ENCODE measurements at places on chromosomes 16 and 17.

GRCh38 chr17:46795379-46795952 is 23.0 kb downstream of the WNT3 start:
- no peak overlapping the region for H3K4me3 ChIP-seq
- H3K27ac ChIP-seq, result no peak overlapping the region
- H3K27me3 ChIP-seq, result no peaks in the 10 kb centered on the region
- H3K4me1 ChIP-seq, result no peaks in the 10 kb centered on the region
- no peaks in the 10 kb centered on the region for H3K36me3 ChIP-seq

DNA sequence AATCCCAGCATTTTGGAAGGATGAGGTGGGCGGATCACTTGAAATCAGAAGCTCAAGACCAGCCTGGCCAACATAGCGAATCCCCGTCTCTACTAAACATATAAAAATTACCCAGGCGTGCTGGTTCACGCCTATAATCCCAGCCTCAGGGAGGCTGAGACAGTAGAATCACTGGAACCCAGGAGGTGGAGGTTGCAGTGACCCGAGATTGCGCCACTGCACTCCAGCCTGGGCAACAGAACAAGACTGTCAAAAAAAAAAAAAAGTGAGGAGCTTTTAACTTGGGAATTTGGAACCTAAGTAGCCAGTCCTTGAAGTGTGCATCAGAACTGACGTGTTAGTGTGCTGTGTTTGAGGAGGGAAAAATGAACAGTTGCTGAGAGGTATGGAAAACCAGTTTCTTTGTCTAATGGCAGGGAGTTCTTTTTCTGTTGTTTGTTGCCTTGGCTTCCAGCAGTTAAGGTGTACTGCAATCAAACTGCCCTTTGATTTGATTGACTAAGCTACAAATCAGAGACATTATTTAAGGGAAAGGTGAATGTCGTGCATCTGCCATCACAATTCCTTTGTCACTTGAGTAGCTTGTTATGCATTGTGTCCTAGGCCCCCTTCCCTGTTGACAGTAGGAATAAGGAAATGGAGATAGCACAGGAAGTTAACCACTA is 8.6 kb upstream of the DUSP14 start:
- no peak for DNase-seq
- no peaks in the 10 kb centered on the region for H3K27me3 ChIP-seq
- H3K36me3 ChIP-seq, result no peaks in the 10 kb centered on the region
- no peak overlapping the region for H3K27ac ChIP-seq
- no peaks in the 10 kb centered on the region for H3K4me1 ChIP-seq

- peak; percentile 73 for DNase-seq
- H3K4me1 ChIP-seq, result peaks cover 25% of the 10 kb centered on the region
- peak overlapping the region; percentile 58 for H3K27ac ChIP-seq
- peaks cover 35% of the 10 kb centered on the region for H3K36me3 ChIP-seq
- H3K27me3 ChIP-seq, result no peaks in the 10 kb centered on the region
Observed at GRCh38 chr17:40191237-40192208, 14.3 kb downstream of the RAPGEFL1 start.

- H3K36me3 ChIP-seq, result no peaks in the 10 kb centered on the region
- H3K4me3 ChIP-seq, result no peak overlapping the region
- no peak overlapping the region for H3K27ac ChIP-seq
- no peak for DNase-seq
- H3K27me3 ChIP-seq, result no peaks in the 10 kb centered on the region
- H3K4me1 ChIP-seq, result no peaks in the 10 kb centered on the region
Observed at GRCh38 chr17:41442739-41443138, 2.0 kb upstream of the KRT38 start.

DNA sequence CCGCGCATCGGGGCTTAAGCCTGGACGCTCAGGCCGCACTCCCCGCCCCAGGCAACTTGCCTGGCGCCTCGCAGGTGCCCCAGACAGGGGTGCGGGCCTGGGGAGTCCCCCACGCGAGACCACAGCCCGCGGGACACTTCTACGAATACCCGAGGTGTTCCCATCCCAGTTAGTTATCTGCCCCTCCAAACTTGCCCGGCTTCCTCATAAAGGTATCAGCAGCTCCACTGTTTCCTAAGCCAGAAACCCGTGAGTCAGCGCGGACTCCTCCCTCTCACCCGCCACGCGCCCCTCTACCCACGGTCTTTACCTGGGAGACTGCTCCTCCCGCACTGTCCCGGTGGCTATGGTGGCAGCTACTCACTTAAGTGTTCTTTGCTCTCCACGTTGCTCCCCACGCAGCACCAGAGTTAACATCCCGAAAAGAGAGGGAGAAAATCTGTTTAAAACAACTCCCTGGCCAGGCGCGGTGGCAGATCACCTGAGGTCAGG is 1.0 kb upstream of the CREBBP start:
- no peaks in the 10 kb centered on the region for H3K27me3 ChIP-seq
- no peak for DNase-seq
- H3K4me3 ChIP-seq, result peak overlapping the region; percentile 91

GRCh38 chr16:85170590-85171003 is 58.3 kb upstream of the CIBAR2 start:
- H3K4me1 ChIP-seq, result peaks cover 15% of the 10 kb centered on the region
- H3K27me3 ChIP-seq, result peaks cover 13% of the 10 kb centered on the region
- no peak overlapping the region for H3K4me3 ChIP-seq
- H3K27ac ChIP-seq, result no peak overlapping the region
- H3K36me3 ChIP-seq, result no peaks in the 10 kb centered on the region

Measured in tibial nerve (tissue), 4 donors.